ENCODE measurements at places on chromosomes 12 and 14.

DNA sequence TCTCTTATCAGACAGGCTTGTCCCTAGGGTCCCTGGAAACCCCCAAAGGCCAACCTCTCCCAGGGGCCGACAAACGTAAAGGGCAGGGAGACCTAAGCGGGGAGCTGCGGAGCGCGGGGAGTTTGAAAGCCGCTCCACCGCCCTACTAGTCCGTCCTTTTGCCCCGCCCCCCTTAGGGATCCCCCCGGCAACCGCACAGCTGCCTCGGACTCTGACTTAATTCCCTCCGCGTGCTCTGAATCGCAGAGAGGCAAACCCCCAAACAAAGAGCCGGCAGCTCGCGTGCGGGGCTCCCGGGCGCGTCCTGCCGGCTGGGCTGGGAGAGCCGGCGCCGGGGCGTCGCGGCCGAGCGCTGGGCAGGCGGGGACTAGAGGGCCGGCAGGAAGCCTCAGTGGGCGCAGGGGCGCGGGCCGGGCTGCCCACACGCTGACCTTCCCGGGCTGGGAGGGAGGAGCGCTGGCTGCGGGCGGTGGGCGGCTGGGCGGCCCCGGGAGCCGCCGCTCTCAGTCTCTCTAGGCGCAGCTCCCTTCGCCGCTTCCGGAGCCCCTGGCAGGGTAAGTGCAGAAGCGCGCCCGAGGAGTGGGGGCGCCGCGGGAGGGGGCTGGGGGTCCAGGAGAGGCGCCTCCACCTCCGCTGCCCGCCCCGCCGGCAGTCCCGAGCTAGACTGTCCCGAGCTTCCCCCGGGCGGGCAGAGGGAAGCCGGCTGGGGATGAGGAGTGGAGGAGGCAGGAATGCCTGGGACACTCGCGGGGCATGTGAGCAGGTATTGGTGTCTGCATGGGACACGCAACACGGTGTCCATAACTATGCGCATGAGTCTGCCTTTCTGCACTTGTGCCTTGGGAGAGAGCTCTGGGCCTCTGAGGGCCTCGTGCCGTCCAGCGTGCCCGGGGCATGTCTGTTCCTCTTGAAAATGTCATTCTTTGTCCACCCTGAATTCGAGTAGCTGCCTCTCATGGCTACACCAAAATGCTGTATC, at the start of gene TSPAN11:
Gene TSPAN11 (plus strand): TSS at position 506 of the 979 bp plus-strand sequence. CDS start 27,244 bp downstream, outside the sequence.
- no peak for DNase-seq

GRCh38 chr14:93019970-93020369, 95.8 kb downstream of the ITPK1 start:
- DNase-seq, result no peak

DNA sequence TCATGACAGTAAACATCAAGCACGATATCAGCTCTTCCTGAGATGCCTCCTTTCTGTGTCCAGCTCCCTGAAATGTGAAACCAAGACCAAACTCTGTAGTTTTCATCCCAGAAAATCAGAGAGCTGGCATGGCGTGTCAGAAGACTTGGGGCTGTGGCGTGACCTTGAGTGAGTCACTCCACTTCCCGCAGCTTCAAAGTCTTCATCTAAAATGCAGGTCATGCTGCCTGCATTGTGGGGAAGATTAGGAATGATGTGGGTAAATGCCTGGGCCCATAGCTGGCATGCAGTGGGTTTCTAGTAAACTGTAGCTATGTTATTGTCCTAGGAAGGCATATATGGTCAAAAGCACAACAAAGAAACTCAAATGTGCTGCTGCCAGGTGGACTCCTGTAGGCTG, 28.8 kb downstream of the OAS2 start:
- no peak for DNase-seq

GRCh38 chr14:104372390-104373054, 207.0 kb upstream of the C14orf180 start:
- DNase-seq, result no peak

DNA sequence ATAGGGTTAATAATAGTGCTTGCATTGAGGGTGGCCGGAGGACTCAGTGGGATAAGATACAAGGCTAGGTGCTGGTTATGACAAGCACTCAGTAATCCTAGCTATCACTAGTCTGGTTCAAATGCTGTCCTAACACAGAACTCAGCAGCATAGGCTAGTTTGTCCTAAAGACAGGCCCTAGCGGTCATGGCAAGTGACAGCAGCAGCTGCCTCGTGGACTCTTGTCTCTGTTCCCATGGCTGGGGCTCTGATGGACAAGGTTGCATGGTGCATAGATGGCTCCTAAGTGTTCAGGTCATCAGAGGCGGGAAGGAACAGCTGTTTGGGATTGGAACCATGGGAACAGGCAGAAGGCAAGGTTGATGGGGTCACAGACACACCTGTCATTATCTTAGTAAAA, 42.4 kb upstream of the IGF1 start:
- DNase-seq, result no peak

GRCh38 chr14:102469261-102469660, 40.3 kb downstream of the ANKRD9 start:
- DNase-seq, result no peak

GRCh38 chr14:104078031-104078455, 7.5 kb upstream of the ASPG start:
- DNase-seq, result peak; percentile 83

DNA sequence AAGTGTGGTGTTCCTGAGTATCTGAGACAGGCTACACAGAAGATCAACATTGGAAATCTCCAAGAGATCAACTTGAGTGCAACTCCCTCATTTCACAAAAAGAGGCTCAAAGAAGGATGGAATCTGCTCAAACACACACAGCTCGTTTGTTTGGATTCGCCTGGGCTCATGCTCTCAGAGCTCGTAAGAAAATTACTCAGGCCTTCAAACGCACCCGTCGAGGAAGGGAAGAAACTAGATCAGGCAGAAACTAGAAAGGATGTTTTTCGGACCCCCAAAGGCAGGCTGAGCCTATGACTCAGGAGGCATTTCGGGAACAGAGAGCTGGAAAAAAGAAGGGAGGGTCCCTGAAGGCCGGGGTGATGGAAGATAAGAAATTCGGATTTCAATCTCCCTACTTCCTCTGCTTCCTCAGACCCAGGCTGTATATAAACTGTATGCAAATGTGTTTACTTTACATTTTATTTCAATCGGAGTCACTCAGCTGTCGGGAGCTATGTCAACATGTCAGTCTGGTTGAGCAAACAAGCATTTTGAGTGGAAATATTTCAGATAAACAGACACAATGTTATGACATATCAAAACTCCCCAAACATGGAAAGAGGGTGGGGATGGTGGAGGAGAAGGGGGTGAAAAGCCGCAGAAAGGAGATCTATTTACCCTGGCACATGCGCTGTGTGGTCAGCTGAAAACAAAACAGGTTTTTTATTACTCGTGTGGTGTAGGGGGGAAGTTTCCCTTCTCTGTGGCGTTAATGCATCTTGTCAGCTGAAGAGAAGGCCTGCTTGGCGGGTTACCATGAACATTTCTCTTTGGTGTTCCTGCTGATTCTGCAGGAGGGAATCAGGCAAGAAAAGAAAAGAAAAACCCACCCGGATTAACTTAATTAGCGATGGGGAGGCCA, 129.1 kb upstream of the TBX3 start:
- no peak for DNase-seq

DNA sequence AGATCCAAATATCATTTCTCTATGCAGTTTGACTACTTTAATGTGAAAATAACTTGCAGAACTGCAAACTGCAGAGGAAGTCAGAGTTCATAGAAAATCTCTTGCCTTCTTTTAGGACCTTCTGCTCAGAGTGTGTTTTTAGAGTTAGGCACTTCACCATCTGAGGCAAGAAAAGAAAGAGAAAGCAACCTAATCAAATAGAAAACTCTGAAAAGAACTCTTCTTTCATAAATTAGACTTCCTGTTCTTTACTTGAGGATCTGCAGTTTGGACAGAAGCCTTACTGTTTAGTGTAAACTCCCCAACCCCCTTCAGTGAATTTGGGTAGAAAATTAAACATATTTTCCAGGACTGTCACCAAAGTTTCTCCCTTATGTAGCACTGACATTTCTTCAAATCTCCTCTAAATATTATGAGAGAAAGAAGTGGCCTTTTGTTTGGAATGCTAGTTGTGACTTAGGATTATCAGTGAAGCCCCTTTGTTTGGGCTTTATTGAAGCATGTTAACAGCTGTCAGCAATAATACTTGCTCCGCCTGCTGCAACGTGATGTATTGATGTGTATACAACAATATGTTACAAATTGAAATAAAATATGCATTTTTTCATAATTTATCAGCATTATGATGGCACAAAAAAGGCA, 99.5 kb downstream of the PDZRN4 start:
- DNase-seq, result no peak

DNA sequence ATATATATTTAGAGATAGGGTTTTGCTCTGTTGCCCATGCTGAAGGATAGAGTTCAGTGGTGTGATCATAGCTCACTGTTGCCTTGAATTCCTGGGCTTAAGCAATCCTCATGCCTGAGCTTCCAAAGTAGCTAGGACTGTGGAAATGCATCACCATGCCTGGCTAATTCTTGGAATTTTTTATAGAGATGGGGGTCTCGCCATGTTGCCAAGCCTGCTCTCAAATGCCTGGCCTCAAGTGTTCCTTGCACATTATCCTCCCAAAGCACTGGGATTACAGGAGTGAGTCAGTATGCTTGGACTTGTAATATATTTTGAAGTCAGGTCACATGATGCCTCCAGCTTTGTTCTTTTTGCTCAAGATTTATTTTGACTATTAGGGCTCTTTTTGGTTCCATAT, 178.0 kb downstream of the RPAP3 start:
- DNase-seq, result no peak
